Activated CD4-positive, alpha-beta T cell treated with anti-CD3 and anti-CD28 coated beads, Interleukin-2, Interleukin-6, amounts not matched to agents 100 ng/mL and 50 ng/mL, durations not matched to agents 16 hours and 8 hours (primary cell): ENCODE measurements at places on chromosomes 1 and 21.

DNA sequence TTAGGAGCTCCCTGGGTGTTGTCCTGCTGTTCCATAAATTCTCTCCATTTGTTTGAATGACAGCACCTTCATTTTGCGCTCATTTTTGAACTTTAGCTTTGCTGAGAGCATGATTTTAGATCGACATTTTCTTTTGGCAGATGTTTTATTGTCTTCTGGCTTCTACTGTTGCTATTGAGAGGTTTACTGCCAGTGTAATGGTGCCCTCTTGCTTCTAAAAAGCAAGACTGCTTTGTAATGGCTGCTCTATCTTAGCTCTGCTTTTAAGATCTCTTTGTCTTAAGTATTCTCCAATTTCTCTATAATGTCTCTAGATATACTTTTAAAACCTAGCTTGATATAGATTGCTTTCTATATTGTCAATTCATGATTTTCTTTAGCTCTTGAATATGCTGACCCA lies 27.8 kb downstream of the THEM4 start:
- DNase-seq, result no peak

- DNase-seq, result no peak
Measured at GRCh38 chr1:180952657-180953013, 39.9 kb downstream of the KIAA1614 start.

GRCh38 chr1:147892216-147892615 lies 10.4 kb upstream of the GJA8 start:
- DNase-seq, result no peak

DNA sequence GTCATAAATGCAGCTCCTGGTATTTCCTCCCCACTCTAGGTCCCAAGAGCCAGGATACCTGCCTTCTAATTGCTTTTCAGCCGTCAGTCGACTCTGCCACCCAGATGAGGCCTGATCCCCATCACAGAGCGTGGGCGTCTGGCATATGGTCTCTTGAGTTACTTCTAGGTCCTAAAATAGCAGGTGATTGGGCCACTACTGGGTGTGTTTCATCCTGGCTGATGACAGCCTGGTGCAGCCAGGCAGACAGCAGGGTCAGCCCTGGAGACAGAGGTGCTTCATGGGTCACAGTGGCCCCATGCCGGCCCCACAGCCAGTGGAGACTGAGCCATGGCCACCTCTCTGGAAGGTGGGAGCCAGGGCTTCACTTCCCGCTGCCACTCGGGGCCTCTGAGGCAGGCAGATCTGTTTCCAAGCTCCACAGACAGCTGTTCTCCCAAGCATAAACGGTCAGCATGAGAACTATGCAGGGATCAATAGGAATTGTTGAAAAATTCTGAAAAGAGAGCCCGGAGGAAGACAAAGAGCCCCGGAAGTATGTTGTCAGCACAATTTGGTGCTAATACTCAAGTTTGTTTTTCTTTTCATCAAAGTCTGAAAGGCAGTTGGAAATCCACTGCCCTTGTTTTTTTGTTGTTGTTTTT lies 83.0 kb downstream of the MAN1C1 start:
- no peak for DNase-seq

DNA sequence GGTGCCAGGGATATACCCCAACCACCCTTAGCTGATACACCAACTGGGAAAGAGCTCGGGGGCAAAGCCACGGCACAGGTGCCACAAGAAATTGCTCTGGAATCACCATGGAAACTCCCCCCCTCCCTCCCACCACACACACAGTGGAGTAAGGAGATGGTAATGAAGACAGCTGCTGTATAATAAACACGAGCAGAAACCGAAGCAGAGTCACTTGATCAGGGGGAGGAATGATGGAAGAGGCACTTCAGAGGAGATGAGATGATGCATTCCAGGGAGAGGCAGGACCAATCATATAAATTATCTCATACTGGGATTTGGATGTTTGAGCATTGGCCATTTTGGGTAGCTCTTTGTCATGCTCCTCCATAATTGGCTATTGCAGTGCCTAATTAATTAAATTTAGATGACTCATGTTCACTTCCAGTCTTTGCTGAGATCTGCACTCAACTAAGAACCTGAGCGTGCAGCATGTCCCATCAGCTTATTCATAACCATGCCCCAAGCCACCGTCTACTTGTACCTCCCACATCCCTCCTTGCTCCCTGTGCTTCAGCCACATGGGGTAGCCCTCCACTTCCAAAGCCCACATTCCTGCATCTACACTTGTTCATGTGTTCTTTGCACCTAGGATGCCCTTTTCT lies 189.5 kb downstream of the ZSCAN20 start:
- DNase-seq, result no peak

DNA sequence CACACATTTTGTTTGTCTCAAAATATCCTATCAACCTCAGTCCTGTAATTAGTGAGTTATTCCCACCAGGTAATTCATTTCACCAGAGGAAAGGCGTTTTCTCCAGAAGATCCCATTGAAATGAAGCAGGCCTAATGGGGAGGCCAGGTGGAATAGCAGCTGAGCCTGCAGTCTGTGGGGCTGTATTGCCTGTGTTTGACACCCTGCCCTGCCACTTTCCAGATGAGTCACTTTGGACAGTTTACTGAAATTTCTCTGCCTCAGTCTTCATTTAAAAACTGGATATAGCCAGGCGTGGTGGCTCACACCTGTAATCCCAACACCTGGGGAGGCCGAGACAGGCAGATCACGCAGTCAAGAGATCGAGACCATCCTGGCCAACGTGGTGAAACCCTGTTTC lies 78.1 kb upstream of the PPP2R5A start:
- no peak for DNase-seq

DNA sequence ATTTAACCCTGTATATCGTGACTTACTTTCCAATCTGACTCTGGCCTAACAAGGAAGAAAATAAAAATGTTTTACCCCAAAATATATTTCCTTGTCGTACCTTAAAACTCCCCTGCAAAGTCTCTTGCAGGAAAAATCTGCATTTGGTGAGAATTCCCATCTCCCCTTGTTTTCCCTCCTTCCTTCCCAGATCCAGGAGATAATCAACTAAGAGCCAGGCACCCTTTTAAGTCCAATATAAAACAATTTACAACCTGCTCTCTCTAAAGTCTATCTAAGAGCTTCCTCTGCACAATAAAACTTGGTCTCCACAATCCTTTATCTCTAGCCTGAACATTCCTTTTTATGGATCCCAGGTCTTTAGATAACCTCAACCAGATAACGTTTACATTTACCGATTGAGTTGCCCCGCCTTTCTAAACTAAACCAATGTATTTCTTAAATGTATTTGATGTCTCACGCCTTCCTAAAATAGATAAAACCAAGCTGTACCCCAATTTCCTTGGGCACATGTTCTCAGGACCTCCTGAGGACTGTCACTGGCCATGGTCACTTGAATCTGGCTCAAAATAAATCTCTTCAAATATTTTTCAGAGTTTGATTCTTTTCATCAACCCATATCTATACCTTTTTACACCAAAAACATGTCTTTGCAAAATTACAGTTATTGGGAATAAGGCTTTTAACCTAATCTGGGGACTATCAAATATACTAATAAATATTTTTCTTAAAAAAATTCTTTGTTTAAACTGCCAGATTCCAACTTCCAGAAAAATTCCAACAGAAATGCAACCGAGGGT lies 993 bp downstream of the DDX59 start:
- no peak for DNase-seq

DNA sequence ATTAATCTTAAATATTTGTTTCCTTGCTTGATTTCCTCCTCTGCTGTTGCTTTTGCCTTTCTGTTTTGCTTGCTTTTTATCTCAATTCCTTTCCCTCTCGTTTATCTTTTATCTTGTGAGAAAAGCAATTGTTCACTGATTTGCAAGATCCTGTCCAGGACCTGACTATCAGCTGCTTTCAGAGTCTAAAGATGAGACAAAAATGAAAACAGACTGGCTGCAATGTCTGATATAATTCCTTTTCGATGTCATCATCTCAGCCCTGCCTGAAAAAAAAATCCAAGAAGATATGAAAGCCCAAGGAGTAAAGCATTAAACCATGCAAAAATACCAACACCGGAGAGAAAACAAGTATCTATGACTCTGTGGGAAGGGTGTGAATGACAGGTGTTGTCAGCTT lies 225.5 kb downstream of the PATJ start:
- no peak for DNase-seq

GRCh38 chr1:117188170-117188815 lies 22.4 kb downstream of the VTCN1 start:
- no peak for DNase-seq
